ENCODE measurements at places on chromosomes 16 and 17. TPM values are rescaled to one million over a fixed set of nuclear protein-coding genes. Genes with fewer than 3 reads are reported as not detected.

Gene PMFBP1
- 3.4 TPM for total RNA-seq

DNA sequence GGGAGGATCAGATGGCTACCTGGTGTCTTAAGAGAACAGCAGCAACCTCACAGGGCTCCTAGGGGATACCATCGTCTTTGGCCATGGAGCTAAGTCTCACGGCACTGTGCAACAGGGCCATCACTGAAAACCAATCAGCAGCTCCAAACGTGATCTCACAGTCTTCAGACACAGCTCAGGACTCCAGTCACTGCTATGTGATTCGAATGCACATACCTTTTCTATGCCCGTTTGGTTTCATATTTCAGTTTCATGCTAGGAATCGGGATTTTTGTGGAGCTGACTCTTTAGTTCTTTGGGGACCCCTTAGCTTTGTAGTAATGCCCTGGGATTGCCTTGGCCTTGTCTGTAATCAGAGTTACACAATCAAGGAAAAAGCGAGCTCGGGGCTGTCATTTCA lies 162.8 kb upstream of the CDH11 start:
- no peak for DNase-seq

DNA sequence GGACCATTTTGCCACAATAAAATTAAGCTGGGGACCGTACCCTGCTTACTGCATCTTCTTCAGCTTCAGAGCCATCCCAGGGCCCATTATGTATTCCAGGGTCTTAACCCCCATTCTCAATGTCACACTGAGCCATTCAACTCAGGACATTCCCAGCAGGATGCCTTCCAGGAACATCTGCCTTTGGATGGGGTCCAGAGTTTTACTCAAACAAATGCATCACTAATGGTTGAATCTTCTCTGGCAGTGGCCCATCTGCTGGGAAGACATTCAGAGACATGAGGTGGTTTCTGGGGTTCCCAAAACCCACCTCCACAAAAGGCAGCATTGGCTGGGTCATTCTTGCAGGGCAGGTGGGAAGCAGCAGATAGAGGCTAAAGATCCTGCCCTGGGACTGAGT lies 3.4 kb upstream of the SEC14L5 start:
- DNase-seq, result no peak

GRCh38 chr16:66551788-66552285 lies 539 bp upstream of the CKLF start:
- DNase-seq, result no peak

DNA sequence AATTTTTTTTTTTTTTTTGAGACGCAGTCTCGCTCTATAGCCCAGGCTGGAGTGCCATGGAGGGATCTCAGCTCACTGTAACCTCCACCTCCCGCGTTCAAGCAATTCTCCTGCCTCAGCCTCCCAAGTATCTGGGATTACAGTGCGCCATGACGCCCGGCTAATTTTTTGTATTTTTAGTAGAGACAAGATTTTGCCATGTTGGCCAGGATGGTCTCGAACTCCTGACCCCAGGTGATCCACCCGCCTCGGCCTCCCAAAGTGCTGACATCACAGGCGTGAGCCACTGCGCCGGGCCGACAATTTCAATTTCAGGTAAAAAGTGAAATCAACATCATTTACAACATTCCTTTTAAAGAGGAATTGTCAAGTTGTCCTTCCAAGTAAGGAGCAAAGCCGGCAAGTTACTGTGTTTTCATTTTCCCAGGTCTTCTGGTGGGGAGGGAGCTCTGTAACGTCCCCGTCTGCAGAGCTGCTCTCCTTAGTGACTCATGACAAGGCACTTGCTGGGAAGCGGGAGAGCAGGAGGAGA lies 873 bp downstream of the NPLOC4 start:
- no peak for DNase-seq

DNA sequence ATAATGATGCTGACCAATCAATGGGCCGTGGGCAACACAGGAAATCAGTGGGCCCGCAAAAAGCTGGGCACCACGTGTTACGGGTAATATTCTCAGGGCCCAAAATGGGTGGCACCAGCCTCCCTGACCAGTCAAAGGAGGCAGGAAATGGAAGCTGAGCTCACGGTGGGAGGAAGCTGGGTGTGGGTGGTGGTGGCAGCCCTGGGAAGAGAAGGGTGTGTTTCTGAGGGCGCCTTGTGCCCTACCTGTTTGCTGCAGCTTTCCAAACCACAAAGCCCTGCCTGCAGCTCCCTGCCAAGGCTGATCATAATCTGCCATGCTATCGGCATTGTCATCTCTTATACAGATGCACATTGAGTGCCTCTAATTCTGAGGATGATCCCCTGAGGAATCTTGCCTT lies 457.9 kb downstream of the SLC39A11 start:
- no peak for DNase-seq
